ENCODE measurements at places on chromosomes 7 and 10.

GRCh38 chr10:3702569-3702968 lies 82.4 kb downstream of the KLF6 start:
- DNase-seq: no peak

DNA sequence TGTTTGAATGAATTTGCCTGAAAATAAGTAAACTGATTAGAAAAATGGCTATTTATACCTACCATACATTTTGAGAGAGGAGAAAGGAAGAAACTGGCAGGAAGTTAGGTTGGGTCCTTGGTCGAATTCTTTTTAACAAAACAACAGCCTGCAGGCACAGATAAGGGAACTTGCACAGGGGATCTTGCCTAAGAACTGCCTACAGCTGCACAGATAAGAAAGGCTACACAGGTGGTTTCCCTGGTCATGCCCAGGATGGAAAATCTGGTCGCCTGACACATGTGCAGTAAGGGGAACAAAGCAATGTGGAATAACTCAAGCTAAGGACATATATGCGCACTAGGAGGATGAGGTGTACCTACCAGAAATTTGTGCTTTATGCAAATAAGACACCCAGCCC lies 732.1 kb upstream of the POT1 start:
- DNase-seq: no peak

- DNase-seq: no peak
Measured at GRCh38 chr7:133770863-133771492, 356.2 kb upstream of the LRGUK start.

GRCh38 chr10:116723428-116724281 lies 18.7 kb downstream of the HSPA12A start:
- no peak for DNase-seq

DNA sequence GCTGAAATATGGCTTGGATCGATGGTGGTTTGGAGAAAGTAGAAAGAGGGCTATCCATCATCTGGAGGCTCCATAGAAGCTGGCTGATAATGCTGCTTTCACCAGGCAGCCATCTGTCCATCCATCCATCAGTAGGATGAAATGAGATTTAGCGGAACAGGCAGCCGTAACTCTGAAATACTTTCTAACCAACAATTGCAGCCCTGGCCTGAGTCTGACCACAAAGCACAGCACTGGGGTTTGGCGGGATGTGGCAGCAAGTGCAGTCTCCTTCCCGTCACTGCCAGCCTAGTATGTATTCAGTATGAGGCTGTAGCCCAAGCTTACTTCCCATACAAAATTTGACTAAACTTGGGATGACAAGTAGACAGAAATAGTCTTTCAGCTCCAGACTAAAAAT lies 38.0 kb downstream of the R3HCC1L start:
- no peak for DNase-seq

DNA sequence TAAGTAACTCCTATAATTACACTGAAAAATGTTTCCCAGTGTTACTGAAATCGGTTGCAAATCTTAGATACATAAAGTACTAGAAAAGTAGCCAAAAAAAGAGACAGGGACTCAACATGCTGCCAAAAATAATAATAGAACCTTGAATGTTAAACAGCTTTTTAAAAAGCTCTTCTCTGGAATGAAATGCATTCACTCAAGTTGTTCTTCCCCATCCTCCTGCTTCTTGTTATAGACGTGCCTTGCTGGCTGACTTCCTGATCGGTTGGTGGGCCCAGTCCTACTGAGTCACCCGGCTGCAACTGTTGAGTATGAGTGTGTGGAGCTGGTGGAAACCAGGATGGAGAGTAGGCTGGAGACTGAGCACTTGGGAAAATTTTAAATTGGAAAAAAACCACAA lies 30.6 kb upstream of the RAPGEF5 start:
- DNase-seq: no peak
